ENCODE measurements at places on chromosomes 1 and 21.

- DNase-seq: no peak
Measured at GRCh38 chr1:201140235-201140940, 13.4 kb upstream of the ASCL5 start.

DNA sequence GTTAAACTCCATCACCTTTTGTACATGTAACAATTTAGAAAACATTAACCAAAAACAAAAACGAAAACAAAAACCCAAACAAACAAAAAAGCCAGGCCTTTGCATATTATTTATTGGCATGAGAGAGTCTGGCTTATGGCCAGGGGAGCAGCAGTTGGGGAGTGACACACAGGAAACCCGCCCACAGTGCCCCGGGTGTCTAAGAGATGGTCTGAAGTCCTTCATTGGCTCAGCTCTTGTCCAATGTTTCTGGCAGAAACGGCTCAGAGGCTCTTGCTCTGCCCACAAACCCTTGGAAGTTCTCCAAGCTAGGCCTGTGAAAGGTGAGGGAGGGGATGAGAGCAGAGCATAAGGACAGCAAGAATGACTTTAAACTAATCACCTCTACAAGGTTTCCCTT, 131.5 kb downstream of the CNIH3 start:
- DNase-seq: no peak

- DNase-seq: no peak
Measured at GRCh38 chr21:25387665-25388064, 219.6 kb downstream of the MRPL39 start.

DNA sequence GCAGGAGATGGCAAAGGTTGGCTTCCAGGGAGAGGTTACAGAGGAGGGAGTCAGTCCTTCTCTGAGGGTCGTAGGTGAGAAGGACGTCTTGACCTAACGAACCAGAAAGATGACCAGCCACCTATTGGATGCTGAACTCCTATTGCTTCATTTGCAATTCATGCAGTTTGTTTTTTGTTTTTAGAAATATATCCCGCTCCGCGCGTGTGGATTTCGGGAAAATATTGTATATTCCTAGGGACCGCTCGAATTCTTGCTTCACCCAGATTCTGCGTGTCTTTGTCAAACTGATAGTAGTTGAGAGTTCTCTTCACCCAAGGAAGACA, 564 bp downstream of the DISP1 start:
- no peak for DNase-seq

DNA sequence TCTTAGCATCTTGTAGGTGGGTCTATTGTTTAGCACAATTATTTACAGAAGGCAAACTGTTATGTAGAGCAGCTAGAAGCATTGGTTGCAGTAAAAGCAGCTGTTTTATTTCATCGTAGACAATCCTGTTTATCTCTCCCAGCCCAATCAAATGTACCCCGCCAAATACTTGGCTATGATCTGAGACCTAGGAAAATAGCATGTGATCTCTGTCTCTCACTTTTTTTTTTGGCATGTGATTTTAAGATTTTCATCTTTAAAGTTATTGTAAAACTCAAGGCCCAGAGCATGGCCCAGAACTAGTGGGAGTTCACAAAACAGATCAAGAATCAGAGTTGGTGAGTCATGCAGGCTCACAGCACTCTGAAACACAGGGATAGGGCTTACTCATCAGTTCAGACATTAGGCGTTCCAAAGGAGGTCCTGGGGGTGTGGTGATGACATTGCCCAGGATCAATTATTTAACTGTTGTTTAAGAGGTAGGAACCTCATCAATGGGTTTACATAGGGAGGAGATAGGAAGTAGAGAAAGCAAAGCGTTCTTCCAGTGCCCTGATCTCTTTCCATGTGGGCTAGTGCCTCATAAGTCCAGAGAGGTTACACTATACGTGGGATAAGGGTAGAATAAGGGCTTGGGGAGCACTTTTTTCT, 40.2 kb downstream of the TBX19 start:
- no peak for DNase-seq

- DNase-seq: no peak
Measured at GRCh38 chr21:27366646-27367235, 399.9 kb upstream of the ADAMTS5 start.

DNA sequence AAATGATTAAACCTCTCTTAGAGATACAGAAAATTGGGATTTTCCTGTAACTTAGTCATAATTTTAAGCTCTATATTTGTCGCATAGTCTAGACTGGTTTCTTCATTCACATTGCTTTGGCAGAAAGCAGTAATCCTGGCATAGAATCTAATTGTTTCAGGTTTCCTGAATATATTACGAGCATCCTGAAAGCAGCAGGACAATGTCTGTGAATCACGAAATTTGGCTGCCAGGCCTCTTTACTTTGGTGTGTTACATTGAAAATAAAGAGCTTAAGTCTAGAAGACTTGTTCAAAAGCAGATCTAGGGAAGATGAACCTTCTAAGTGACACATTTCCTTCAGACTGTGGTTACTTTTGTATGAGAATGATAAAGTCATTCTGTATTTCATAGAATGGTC, 72.2 kb downstream of the TDRD5 start:
- no peak for DNase-seq

GRCh38 chr21:39867198-39867650, at the start of gene PCP4:
TSS of gene PCP4 (plus strand) at chr21:39867438. CDS start at chr21:39867502, 64 bp downstream.
- no peak for DNase-seq

DNA sequence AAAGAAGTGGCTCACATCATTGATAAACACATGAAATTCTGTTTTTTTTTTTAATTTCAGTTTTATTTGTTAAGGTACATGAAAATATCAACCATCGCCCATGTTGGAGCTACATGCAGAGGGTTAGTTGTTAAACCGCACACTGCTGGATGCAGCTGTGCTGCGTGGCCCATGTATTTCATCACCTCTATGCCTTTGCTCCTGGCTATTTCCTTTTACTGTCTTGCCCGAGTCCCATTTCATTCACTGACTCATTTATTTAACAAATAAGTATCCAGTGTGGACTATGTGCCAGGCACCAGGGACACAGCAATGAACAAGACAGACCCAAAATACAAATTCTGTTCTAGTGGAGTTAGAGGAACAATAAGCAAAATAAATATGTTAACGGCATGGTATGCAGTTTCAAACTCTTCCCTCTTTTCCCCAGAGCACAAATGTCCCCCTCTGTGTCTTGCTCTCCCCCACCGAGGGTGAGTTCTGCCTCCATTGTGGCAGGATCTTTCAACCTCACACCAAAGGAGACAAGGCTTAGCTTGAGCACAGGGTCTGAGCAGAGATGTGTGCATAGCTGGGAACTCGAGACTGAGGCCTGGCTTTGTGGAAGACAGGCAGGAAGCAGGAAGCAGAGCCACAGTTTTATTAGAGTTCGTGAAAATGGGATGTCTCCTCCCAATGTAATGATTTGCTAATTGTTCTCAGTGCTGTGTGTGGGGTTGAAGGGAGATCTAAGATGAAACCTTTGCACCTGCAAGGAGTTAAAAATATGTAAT, 44.6 kb downstream of the MAN1C1 start:
- no peak for DNase-seq

GRCh38 chr1:11340233-11340632, 67.2 kb downstream of the UBIAD1 start:
- DNase-seq: no peak

- no peak for DNase-seq
Measured at GRCh38 chr1:93876244-93876643, 2.8 kb downstream of the DNTTIP2 start.

DNA sequence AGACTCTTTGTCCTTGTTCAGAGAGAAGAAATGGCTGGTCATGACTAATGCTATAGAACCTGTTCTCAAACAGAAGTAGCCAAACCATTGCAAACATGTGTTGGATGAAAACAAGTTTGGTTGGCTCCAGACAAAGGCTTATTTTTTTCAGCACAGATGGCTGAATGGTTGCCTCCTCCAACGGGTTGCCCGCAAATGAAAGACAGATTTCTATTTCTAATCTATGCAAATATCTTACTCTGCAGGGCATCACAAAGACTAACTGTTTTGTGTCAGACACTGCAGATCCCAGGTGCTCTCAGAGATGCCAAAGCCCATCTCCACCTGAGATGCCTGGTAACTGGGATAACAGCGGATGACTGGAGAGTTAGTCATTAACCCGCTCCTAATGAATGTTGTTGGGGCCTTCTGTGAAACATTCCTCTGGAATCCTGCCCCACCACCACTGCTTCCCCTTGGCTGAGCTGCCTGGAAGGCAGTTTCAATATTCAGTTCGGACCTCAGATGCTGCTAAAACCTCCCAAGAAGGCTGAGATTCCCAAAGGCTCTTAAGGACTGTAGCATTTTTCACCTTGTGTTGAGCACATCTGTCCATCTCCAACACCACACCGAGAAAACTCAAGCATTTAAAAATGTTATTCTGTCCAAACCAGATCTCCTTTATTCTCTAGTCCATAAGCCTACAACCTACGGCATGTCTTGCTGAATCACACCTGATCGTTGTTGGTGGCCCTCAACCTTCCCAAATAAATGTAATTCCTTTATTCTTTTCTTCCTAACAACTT, 104.4 kb downstream of the PTPN14 start:
- DNase-seq: no peak

DNA sequence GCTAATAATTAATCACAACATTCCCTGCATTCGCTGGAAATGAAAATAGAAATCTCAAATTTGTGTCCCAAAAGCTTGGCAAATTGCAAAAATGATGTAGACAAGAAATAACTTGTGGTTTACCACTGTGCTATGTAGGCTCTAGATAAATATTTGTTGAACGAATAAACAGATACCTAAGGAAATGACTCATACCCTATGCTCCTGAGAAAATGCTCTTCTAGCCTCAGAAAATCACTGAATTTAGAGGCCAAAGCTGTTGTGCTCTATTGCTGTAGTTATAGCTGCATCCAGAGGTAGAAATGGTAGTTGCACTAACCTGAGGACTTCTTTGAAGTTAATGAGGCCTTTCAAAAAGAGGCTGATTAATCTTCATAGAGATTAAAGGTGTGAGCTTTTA, 142.0 kb upstream of the ZNHIT6 start:
- DNase-seq: no peak

DNA sequence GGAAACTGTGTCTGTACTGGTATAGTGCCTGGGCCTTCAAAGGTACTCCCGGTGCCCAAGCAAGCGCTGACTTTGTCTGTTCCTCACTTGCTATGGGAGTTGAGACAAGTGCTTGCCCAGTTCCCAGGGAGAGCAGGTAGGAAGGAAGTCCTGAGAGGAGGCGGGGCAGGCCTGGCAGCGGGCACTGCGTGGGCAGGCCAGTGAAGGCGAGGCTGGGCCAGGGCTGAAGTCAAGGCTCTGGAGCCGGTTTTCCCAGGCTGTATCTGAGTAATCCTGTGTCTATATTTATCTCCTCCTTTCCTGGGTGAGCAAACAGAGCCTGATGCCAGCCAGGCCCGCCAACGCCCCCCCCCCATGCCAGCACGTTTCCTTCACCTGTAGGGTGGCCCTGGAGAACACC, 15.9 kb upstream of the EDN2 start:
- no peak for DNase-seq

- no peak for DNase-seq
Measured at GRCh38 chr1:228849011-228849541, 113.8 kb downstream of the RHOU start.

GRCh38 chr1:229167318-229167717, 103.6 kb upstream of the RAB4A start:
- DNase-seq: no peak

- no peak for DNase-seq
Measured at GRCh38 chr1:197150336-197151005, 4.0 kb upstream of the ASPM start.

GRCh38 chr1:107293901-107294613, 153.2 kb downstream of the NTNG1 start:
- DNase-seq: no peak

GRCh38 chr1:157700732-157701131, at the start of gene FCRL3:
TSS of gene FCRL3 (minus strand) at chr1:157700769. CDS start at chr1:157700489, 280 bp downstream.
- DNase-seq: peak; percentile 38

DNA sequence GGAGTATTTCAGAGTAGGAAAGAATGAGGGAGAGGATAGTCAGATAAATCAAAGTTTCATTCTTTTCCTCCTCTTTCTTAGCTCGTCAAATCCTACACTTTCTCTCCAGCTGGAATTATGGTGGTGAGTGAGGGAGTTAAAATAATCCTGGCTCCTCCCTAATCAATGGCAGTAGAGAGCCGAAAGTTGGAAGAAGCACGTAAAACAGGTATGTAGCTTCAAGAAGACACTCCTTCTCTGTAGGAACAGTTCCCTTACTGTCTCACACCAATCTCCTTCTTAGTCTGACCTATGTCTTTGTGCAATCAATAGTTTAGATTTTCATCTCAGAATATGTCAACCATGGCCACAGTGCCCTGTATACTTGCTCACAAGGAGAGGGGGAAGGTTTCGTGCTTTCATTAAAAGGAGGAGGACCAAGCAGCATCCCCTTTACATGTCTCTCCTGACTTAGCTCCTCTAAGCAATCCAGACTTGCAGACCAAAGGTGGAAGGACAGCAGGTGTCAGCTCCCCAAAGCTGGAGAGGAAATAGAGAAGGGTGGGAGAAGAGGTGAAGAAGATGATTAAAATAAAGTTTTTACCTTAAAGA, 878 bp downstream of the MINDY1 start:
- no peak for DNase-seq

DNA sequence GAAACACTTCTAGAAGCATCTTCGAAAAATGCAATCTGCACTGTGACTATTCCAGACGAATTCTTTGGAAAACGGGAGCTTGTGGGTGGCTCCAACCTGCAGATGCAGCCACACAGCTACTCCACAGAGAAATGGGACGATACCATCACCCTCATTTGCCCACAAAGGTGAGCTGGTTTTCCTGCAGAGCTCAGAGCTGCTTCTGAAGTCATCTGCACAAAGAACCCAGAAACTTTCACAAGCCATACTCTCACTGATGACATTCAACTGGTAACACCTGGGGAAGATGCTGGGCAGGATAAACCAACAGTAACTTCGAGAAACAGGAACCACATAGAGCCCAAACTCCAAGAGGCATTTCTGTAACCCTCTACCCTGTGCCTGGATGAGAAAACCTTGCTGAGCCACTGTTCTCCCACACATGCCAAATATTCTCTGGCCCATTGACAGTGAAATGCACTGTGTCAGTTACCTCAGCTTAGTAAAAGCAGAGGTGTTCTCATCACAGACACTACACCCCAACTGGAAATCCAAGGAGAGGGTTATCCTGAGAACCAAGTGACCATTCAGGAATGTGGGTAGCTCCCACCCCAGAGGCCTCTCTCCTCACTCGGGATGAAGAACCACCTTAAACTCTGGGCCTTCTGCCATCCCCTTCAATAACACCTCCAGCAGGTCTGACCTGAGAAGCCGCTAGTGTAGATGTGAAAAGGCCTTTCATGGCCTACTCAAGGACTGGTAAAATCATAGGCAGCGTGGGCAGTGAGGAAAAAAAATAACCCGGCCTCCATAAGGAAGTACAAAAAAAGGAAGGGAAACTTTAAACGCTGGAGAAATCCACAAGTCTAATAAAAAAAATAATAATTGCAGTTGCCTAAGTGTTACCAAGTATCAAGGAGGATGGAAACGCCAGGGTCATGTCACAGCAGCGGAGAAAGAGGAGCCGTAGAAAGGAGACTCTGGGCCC, 56.7 kb downstream of the HSF2BP start:
- DNase-seq: no peak

DNA sequence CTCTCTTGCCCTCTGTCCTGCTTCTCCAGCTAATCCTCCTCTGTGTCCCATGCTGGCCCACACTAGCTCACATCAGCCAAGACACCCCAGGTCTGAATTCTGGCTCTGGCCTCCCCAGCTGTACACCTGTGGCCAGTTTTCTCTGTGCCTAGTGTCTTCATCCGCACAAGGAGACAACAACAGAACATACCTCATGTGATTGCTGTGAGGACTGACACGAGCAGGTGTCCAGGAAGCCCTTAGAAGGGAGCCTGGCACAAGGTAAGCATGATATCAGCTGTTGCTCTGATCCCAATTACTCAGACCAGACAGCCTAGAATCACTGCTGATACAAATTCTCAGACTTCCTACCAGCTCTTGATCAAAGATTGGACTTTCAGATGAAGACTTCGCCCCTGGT, 71.2 kb upstream of the GJB5 start:
- DNase-seq: no peak

- DNase-seq: no peak
Measured at GRCh38 chr1:97989094-97989680, 68.4 kb upstream of the DPYD start.
